ENCODE measurements at places on chromosomes 1 and 21.

DNA sequence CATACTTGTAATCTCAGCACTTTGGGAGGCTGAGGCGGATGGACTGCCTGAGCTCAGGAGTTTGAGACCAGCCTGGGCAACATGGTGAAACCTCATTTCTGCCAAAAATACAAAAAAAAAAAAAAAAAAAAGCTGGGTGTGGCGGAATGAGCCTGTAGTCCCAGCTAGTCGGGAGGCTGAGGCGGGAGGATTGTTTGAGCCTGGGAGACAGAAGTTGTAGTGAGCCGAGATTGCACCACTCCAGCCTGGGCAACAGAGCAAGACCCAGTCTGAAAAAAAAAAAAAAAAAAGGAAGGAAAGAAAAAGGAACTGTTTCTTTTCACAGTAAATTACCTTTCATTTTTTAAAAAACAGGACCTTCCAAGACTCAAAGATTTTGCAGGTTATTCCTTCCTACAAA, 29.5 kb downstream of the LIN9 start:
- no peak for DNase-seq

- no peak for DNase-seq
Observed at GRCh38 chr1:109149874-109150601, 36.1 kb downstream of the ELAPOR1 start.

- no peak for DNase-seq
Observed at GRCh38 chr1:25906644-25907300, 553 bp upstream of the STMN1 start.

DNA sequence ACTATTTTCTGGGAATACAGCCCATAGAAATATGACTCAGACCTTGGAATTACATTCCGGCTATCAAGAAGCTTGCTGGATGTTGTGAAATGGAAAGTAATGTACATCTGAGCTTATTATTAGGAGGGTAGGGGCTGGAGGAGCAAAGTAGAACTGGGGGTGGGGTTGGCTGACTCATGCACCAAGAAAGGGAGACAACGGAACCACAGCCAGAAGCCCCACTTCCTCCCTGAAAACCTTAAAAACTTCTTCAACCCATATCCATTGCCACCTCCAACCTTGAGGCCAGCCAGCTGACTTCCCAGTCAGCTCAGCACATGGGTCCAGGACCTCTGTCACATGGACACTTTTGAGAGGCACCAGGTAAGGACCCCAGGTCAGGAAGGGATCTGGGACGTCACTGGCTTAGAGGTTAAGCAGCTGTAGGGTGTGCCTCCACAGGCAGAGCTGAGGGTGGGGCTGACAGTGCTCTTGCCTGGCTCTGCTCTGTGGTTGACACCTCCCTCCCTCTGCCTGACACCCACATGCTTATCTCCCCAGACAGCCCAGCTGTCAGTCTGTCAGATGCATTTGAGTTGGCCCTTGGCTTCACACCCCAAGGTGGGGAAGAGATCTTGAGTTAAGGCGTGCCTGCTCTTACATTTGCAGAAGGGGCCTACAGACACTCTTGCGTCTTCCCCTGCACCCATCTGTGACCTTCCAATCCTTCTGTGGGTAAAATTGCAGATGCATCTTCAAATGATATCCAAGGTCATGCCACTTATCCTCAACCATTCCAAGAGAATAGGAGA, 5.7 kb upstream of the ZNF683 start:
- peak; percentile 98 for DNase-seq

GRCh38 chr1:209587789-209588188, 4.3 kb downstream of the CAMK1G start:
- peak; percentile 81 for DNase-seq

GRCh38 chr1:178607718-178608408, 95.0 kb downstream of the TEX35 start:
- DNase-seq: no peak
